GM12891 (cell line): ENCODE measurements at places on chromosomes 7 and 10.

DNA sequence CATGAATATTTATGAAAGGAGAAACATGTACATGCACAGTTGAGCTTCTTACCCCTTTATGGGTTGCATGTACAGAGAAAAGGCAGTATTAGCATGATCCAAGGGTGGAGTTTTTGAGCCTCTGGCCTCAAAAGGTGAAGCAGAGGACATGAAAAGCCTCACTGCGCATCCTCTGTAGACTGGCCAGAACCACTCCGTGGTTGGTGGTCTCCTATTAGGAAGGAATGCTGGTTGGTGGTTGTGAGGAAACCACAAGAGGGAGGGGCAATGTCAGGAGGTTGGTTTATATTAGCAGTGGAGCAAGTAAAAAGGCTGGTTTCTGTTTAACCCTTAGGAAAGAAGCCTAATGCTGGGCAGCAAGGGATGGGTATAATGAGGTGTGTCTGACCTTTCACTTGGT lies 37.5 kb downstream of the AHCYL2 start:
- DNase-seq = no peak

DNA sequence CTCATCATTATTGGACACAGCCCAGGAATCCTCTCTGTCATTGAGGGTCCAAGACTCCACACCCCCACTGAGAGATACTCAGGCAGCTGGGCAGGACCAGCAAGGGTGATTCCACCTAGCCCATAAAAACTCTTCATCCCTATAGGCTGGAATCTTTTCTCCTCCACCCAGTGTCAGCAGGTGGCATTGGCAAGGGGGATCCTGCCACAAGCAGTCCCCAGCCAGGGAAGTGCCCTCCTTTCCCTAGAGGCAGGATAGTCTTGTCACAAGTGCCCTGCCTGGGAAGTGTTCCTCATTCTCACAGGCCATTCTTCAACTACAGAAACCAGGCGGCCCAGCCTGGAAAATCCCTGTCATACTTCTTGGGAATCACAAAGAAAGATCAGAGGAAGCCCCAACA lies 533.6 kb downstream of the GRID1 start:
- DNase-seq = no peak

GRCh38 chr10:64040781-64041180 lies 519.6 kb downstream of the REEP3 start:
- DNase-seq = no peak

- DNase-seq = no peak
These were observed 60.0 kb downstream of the PRF1 start for GRCh38 chr10:70542565-70542938.

- DNase-seq = no peak
These were observed 16.7 kb downstream of the UBTD1 start for GRCh38 chr10:97515271-97515978.

- no peak for DNase-seq
These were observed 4.1 kb downstream of the LBX1 start for GRCh38 chr10:101224910-101225823.

DNA sequence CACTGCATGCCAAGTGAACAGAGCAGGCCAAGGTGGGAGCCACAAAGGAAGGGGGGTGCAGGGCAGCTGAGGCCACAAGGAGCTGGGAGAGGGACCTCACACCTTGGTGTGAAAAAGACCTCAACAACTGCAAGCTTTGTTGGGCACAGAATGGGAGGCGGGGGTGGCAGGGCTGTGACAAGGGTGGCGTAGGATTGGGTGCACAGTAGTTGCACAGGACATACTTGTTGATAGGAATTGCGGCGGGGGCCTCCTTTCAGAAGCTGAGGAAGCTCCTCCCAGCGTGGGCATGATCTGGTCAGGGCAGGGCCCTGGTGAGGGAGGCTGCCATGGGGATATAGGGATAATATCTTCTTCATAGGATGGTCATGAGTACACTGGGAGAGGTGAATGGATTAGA lies 25.8 kb downstream of the POLL start:
- no peak for DNase-seq

DNA sequence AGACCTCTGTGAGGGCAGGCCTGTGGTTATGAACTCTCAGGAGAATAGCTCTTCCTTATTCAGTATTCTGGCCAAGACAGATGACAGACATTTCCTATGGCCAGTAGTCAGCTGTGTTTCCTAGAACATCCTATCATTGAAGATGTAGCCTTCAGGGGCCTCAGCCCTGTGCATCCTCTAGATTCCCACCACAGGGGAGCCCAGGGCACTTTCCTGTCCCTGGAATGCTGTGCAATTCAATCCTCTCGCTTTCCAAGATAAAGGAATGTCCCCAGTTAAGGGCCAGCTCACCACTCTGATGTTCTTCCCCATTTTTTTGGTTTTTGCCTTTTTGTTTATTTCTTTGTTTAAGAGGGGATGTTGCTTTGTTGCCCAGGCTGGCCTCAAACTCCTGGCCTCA lies 578.8 kb upstream of the C7orf33 start:
- no peak for DNase-seq

DNA sequence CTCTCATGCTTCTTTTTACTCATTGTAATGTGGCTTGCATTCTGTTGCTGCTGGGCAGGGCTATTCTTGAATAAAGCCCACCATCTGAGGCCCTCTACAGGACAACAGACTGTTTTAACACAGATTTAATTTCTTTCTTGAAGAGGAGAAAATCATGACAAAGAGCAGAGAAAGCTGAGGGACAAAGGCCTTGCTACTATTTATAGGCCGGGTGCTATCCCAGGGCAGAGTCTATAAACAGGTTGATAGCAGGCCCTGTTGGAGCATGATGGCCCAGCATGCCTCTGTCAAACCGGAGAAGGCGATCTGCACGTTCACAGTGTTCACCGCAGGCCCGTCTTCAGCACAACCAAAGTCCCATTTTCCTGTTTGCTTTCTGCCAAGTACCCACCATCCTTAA lies 3.0 kb downstream of the VIPR2 start:
- no peak for DNase-seq

- no peak for DNase-seq
These were observed 38.3 kb downstream of the LRRC72 start for GRCh38 chr7:16564909-16565426.

- DNase-seq = no peak
These were observed 82.2 kb upstream of the GPR141 start for GRCh38 chr7:37601321-37601720.

- DNase-seq = no peak
These were observed 23.8 kb upstream of the STARD3NL start for GRCh38 chr7:38154278-38154677.

GRCh38 chr7:107948645-107949442 lies 54.1 kb downstream of the LAMB1 start:
- DNase-seq = no peak

- DNase-seq = no peak
These were observed 384.4 kb downstream of the PARD3 start for GRCh38 chr10:34430685-34431084.

DNA sequence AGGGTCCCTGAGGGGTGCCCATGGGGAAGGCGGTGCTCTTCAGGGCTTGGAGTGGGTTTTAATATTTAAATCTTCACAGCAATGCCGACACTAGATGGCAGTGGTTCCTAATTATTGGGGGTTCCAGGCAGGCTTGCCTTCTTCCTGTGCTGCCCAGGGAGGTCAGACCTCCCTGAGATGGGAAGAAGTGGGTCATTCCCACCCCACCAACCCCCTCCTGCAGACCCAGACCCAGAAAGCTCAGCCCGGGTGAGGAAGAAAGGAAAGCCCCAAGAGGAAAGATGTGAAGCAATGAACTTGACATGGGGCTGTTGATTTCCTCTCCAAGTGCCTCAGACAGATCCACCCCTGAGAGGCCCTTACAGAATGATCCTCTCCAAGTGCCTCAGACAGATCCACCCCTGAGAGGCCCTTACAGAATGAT lies 85.1 kb upstream of the LANCL2 start:
- DNase-seq = peak; percentile 43

- DNase-seq = no peak
These were observed 190.6 kb downstream of the HERPUD2 start for GRCh38 chr7:35504365-35504764.

DNA sequence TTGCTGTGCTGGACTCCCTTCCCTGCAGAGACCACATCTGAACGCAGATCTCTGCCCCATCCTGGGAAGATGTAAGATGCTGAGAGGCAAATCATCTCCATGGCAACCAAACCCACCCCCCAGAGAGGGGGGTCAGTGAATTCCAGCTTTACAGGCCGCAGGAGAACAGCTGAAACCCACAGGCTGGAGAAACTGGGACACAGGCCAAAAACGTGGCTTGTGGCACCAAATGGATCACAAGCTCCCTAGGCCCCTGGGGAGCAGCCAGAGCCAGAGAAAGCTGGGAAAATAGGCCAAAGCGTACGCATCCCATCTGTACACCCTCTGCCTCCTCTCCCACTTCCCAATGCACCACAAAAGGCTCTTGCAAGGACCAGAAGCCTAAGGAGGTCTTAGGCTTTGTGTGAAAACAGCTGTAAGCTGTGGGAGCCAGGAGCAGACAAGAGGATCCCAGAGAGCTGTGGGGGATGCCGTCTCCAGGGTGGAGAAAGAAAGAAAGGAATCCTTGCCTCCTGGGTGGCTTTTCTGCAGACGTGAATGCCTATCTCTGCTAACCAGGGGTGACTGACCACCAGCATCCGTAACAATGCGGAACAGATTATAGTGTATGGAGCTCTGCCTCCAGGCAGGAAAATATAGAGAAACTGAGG lies 59.5 kb downstream of the TMEM130 start:
- no peak for DNase-seq

DNA sequence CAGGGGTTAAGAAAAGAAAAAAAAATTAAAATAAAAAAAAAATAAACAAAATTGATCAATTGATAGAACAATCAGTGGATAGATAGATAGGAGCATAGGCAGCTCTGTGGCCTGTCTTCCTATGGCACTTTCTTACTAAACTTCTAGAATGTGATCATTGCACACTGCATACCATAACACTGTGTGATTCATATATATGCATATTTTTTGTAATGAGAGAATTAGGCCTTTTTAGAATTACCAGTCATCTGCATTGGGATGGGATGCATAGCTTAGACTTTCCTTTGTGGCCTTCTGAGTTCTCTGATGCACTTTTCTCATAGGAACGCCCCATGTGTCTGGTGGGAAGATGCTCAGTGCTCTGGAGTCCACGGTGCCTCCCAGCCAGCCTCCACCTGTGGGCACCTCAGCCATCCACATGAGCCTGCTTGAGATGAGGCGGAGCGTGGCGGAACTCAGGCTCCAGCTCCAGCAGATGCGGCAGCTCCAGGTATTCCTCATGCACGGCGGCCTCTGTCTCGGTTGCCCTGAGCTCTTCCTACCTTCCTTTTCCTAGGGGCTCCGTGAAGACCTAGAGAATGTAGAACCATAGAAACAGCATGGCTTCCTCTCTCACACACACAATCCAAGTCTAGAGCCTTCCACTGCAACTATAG lies 222.5 kb downstream of the ARHGAP21 start:
- no peak for DNase-seq

DNA sequence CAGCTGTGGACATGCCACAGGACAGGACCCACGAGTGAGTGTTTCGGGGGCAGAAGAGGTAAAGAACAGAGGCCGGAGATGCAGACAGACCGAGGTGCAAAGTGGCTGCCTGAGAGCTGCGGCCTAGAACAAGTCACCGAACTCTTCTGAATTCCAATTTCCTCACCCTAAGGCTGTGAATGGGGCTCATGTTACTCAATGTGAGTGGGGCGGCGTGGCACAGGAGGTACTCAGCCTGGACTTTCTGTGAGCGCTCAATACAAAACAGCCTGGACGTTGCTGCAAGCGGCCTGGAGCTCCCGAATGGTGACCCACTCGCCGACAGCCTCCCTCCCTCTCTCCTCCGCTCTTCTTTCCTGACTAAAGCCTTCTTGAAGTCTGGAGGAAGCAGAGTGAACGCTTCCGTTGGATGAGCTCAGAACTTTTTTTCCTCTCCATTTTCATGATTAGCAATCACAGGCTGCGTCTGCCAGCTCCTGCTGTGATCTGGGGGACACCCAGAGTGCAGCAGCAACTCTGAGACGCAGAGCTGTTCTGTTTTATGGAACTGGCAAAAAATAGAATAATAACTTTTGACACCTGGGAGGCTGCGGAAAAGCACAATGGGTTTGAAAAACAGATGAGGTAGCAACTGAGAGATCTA lies 108.5 kb downstream of the PTPRN2 start:
- no peak for DNase-seq

- no peak for DNase-seq
These were observed 58.1 kb upstream of the AQP1 start for GRCh38 chr7:30853576-30853975.

- DNase-seq = no peak
These were observed 63.7 kb upstream of the LAMB4 start for GRCh38 chr7:108193594-108194498.

DNA sequence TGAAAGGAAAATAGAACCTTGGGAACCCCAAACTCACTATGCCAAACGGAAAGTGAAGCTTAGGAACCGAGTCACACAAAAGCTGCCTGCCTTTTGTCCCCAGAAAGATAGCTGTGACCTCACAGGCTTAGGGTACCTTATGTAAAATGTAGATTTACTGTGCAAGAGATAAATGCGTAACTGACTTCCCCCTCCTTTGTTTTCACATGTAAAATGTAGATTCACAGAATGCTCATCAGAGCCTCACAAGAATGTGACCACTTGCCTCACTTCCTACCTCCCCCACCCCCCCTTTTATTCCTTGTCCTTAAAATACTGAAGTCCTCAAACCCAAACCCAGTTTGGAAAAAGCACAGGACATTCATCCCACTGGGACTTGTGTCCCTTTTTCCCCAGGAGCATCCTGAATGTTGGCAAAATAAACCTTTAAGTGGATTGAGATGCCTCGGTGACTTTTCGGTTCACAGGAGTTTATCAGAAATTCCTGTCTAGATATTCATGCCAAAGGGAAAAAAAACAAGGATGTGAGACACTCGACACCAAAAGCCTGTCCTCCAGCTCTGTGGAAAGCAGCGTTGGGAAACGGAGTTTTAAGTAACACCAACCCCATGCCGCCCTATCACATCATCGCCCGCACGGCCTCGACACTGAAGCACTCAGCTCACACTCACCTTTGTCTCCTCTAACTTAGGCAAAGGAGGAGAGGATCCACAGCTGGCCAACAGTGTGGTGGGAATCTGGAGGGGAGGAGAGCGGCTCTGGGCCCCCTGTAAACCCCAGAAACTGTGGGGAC lies 45.9 kb downstream of the SVIL start:
- DNase-seq = no peak

GRCh38 chr10:47409171-47409865 lies 25.2 kb upstream of the ZNF488 start:
- no peak for DNase-seq

- no peak for DNase-seq
These were observed 743 bp downstream of the RBM17 start for GRCh38 chr10:6089334-6090219.
